NCI-H2107 (cell line): ENCODE measurements at places on chromosomes 2 and 18.

DNA sequence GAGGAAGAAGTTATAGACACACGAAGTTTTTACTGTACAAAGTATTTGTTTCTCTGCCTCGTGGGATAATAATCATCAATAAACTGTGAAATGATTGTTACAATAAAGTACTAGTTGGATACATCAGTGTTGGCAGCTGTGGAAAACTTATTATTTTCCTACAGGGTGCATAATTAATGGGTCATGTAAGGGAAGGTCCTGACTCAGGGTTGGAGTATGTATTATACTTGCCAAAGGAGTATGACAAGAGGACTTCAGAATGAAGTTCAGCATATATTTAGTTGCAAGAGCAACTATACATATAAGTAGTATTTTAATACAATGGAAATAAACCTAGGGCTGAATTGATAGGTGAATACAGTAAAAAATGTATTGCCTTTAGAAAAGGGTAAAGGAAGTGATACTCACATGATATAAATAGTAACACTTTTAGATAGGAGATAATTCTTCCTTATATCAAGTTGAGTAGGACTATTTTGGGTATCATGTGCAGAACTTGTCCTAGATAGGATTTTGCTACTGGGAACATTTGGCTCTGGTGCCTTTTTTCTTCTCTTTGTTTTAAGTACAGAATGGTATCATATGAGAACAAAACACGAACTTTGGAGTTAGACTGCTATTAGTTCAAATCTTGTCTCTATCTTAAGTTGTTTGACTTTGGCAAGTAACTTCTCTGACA is 79.1 kb downstream of the PLCL1 start:
- no peak for DNase-seq

DNA sequence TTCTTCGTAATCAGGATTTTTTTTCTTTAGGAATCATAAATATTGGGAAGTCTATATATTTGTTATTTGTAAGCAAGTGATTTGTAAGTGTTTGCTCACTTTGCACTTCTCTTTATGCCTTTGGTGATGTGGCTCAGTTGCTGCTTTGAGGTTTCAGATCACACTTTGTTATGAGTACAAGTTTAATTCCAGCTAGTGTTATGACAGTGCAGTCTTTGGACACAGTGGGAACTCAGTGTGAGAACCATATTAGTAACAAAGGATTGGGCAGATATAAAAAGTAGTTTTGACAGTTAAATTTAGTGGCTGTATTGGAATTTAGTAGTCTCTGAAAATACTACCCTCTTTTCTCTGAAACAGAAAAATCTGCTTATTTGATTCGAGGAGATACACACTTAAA is 67.7 kb downstream of the ABI2 start:
- no peak for DNase-seq

- DNase-seq: no peak
Measured at GRCh38 chr2:212181646-212182045, 357.0 kb downstream of the ERBB4 start.

DNA sequence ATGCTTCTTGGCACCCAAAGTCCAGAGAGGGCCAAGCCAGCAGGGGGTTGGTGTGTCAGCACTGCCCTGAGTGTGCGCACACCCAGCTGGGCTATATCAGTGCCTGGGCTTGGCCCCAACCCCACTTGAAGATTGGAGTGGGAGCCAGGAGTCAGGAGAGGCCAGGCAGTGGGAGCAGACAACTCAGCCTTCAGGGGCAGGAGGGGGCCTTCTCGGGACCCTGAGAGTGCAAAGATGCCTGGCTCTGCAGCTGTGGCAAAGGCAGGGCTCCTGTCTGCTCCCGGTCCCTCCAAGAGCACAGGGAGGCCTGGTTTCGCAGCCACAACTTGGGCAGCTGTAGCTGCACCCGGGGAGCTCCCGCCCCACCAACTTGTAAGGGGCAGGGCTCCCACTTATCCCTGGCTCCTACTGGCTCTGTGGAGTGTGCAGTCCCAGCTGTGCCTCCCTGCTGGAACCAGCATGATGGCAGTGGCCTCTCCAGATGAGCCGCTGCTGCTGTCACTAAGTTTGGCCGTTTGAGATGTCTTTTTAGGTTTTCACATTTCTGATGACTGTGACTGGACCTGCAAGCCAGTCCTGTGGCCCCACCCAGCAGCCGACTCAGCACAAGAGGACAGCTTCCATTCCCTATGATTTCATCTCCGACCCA is 148.8 kb upstream of the HS6ST1 start:
- DNase-seq: no peak

DNA sequence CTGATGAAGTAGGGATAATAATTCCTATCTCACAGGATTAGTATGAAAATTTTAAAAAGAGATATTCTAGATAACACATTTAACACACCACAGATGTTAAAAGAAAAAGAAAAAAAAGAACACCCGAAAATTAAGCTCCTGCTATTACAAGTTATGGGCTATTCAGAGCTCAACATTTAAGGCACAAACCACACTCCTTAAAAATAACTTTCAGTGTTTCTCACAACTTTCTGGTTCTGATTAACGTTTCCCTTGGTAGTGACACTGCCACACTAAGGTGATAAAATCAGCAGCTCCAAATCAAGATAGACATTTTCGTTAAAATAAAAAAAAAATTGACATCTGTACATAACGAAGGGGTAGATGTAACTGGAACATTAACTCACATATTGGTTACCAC is 26.9 kb downstream of the ACVR1C start:
- DNase-seq: no peak

GRCh38 chr2:55957142-55957541 is 33.6 kb upstream of the EFEMP1 start:
- no peak for DNase-seq

DNA sequence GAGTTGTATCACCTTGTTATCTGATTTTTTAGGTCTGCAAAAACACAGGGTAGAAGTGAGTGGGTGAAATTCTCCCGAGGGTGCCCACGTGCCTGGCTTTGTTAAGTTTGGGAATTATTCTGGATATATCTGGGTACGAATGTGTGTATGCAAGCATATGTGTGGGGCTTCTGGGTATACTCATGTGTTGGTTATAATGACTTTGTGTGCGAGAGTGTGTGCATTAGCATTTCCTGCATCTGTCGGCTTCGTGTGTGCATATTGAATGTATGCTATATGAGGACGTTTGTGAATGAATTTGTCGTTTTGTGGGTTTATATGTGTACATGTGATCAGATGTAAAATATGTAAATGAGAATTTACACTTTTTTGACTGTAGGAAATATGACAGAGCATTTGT is 13.8 kb upstream of the DNAJC27 start:
- no peak for DNase-seq

DNA sequence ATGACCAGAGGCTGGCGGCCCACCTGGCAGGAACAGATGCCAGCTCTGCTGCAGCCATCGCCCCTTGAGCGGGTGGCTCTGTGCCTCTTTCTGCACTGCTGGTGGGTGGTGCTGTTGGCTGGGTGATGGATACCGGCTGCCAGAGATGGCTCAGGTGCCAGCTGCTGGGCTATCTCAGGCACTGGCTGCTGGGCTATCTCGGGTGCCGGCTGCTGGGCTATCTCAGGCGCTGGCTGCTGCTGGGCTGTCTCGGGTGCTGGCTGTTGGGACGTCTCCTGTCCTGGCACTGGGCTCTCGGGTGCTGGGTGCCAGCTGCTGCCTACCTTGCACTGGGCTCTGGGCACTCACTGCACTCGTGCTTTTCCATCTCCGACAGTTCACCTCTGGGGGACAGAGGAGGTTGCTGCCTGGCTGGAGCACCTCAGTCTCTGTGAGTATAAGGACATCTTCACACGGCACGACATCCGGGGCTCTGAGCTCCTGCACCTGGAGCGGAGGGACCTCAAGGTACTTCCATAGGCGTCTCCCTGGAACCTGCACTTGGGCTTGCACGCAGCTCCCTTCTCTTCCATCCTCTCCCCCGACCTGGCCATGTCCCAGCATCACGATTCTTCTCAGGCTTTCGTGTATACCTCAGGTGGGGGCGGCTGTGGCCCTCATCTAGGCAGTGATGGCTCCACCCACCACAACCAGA is 98.4 kb downstream of the USP40 start:
- no peak for DNase-seq

GRCh38 chr2:233450864-233451575 is 96.7 kb downstream of the DGKD start:
- DNase-seq: no peak

GRCh38 chr18:79361766-79362522 is 33.8 kb upstream of the NFATC1 start:
- no peak for DNase-seq

DNA sequence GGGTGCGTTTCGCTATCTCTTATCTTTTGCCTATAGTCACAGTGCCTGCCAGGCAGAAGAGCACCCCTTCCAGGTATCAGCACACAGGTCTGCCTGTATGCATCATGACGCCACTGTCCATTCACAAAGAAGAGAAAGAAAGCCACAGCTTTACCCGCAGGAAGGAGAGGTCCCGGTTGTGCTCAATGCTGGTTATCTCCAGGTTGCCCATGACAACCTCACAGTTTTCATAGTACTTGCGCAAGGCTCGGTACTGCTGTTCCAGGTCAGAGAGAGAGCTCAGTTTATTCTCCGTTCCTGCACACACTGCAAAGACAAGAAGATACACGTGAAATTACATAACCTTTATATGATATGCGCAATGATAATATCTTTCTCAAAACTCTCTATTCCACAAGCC is 414.0 kb downstream of the ERBB4 start:
- DNase-seq: no peak

DNA sequence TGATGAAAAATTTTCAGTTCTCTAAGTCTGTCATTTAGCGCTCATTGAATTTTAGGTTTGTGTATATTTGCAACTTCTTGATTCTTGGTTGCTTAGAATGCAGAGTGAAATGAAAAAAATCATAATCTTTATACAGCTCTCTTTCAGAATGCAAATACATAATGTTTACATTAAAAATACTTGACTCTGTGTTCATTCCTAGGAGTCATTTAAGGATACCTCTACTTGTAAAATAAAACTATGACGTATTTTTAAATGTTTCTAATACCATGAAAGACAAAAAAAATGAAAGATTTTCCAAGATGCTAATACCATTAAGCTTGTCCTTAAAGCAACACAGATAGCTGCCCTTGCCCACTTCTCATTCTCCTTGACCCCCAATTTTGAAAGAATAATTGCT is 259.0 kb downstream of the L3MBTL4 start:
- DNase-seq: no peak
